ENCODE measurements at places on chromosomes 1 and 21. TPM values are rescaled to one million over a fixed set of nuclear protein-coding genes. Genes with fewer than 3 reads are reported as not detected.
A peak's percentile ranks its signal among the peaks of the same experiment; 100 is the strongest.

DNA sequence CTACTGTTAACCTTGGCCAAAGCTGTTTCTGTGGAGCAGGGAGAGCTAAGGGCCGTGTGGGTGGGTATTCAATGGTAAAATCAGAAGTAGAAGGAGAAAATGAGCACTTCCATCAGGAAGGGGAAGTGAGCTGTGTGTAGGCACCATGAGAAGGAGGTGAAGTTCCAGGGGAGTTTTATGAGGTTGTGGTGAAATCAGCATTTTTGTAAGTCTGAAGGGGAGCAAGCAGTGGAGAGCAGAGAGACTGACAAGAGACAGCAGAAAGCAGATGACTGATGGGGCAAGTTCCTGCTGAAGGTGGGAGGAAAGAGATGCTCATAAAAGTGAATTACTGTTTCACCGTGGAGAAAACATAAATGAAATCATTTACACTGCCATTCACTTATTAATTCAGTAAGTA lies 2.7 kb upstream of the GPR88 start:
- peaks cover 38% of the 10 kb centered on the region for H3K27me3 ChIP-seq
- H3K4me1 ChIP-seq: peaks cover 14% of the 10 kb centered on the region
- DNase-seq: no peak
- no peak overlapping the region for H3K27ac ChIP-seq
- H3K36me3 ChIP-seq: no peaks in the 10 kb centered on the region

- no peaks in the 10 kb centered on the region for H3K4me1 ChIP-seq
- no peaks in the 10 kb centered on the region for H3K36me3 ChIP-seq
- H3K4me3 ChIP-seq: no peak within 1 kb of the TSS
Measured at GRCh38 chr21:44353191-44353970, at the start of gene TRPM2. TSS of gene TRPM2 (plus strand) at chr21:44353621. CDS start at chr21:44353701, 80 bp downstream.

GRCh38 chr21:41210426-41211059 lies 42.6 kb downstream of the BACE2 start:
- H3K36me3 ChIP-seq: no peaks in the 10 kb centered on the region
- DNase-seq: no peak
- no peaks in the 10 kb centered on the region for H3K27me3 ChIP-seq

GRCh38 chr1:218328769-218329168 lies 16.4 kb upstream of the TGFB2 start:
- no peak for DNase-seq
- no peak overlapping the region for H3K27ac ChIP-seq
- H3K36me3 ChIP-seq: peaks cover 7% of the 10 kb centered on the region
- no peak overlapping the region for H3K4me3 ChIP-seq
- H3K4me1 ChIP-seq: 0 out of 2 replicates have a peak, but pooled peaks cover 5% of the 10 kb centered on the region

DNA sequence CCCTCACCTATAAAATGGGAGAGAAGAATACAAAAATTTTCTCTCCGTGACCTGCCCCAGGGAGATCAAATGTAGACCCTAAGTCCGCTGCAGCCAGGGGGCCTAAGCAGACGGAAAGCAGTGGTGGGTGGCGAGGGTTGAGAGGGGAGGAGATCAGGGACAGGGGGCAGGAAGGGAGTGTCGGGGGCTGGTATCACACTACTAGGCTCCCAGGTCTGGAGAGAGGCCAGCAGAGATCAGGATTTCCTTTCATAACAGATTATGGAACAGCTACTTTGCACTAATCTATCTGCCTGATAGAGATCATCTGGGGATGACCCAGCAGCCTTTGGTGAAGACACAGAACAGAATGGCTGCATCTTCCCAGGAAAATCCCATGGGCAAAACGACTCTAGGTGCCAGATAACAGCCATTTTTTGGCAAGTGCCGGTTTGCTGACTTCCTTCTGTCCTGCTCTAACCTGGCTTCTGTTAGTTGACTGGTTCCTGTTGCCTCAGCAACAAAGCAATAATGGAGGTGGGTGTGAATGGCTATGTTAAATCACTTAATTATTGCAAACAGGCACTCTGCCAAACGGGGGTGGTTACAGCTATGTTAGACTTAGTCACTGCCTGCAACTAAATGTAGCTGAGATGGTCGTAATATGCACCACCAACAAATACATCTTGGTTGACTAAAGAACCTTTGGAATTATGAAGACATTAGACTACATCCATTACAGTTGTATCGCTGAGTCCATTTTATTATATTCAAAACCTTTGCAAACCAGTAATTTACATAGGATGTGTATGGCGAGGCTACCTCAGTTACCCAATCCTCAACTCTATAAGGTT lies 30.0 kb upstream of the EPS8L3 start:
- no peak overlapping the region for H3K4me3 ChIP-seq
- peak; percentile 49 for DNase-seq
- no peaks in the 10 kb centered on the region for H3K27me3 ChIP-seq
- peaks cover 48% of the 10 kb centered on the region for H3K4me1 ChIP-seq
- no peak overlapping the region for H3K27ac ChIP-seq

DNA sequence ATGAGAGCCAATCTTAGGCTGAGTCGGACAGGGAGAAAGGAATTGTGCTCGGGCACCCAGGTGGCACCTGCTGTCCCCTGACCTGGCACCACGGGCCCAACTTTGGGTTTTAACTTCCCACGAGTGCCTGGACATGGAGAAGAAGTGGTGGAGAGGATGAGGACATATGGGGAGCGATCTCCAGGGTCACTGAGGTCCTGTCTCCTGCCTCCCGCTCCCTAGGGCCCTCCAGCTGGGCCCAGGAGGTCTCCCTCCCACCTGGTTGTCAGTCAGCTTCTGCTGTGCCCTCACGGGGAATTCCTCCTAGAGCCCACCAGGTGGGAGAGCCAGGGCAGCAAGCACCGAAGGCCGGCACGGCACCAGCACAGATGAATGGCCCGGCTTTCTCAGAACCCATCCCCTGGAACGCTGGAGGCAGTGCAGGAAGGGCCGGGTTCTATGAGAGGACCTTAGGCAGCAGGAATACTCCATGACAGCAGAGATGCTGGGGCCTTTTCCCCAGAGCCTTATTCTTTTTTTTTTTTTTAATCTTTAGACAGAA lies 435.5 kb downstream of the CAMTA1 start:
- peak overlapping the region; percentile 80 for H3K27ac ChIP-seq
- H3K4me1 ChIP-seq: peaks cover 16% of the 10 kb centered on the region
- DNase-seq: no peak

DNA sequence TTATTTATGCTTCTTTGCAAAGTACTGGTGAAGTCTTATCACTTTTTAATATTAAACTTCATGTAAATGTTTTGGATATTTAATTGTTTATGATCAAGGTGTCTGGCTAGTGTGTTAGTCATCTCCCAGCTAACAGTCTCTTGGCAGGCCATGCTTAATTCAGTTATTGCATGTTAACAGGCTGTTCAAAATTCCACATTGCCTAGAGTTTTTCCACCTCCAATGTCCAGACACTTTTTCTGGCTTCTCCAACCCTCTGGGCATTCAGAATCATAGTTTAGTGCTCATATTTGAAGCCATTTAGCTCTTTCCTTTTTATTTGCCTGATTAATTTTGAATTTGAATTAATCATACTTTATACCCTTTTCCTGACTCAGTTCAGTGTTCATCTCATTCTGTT lies 69.2 kb downstream of the OLFML2B start:
- H3K27me3 ChIP-seq: no peaks in the 10 kb centered on the region
- peaks cover 7% of the 10 kb centered on the region for H3K36me3 ChIP-seq
- no peak overlapping the region for H3K4me3 ChIP-seq
- peaks cover 21% of the 10 kb centered on the region for H3K4me1 ChIP-seq
- DNase-seq: no peak

TM2D1 gene
- 33.2 TPM for total RNA-seq

B4GALT3 gene
- 37.0 TPM for total RNA-seq

SCCPDH gene
- 53.5 TPM for total RNA-seq

GBP1 gene
- total RNA-seq: 68.0 TPM

PADI2 gene
- total RNA-seq: not detected

All from SJSA1 (cell line).